ENCODE measurements at places on chromosomes 4 and X.

DNA sequence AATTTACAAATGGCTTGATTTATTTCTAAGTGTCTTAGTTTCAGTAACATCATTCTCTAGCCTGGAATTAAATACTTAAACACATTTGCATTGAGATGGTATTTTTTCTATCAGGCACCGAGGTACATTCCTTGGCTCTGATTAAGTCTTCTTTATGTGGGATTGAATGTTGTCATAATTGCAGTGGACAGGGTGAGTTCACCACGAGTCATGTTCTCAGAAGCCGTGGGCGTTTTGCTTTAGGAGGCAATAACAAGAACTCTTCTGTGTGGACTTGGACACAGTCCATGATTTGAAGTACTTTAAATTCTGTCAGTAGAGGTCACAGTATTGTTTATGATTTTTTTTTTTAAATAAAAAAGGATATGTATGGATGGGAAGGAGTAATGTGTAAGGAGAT, 57.1 kb upstream of the EFHC2 start:
- DNase-seq, result no peak

GRCh38 chrX:10611441-10612090, 8.8 kb downstream of the MID1 start:
- DNase-seq, result no peak

GRCh38 chr4:17182888-17183287, 284.4 kb upstream of the LDB2 start:
- no peak for DNase-seq

- no peak for DNase-seq
Measured at GRCh38 chr4:95606739-95607138, 58.0 kb upstream of the UNC5C start.

- no peak for DNase-seq
Measured at GRCh38 chrX:48933757-48934156, 14.9 kb upstream of the PIM2 start.

- DNase-seq, result no peak
Measured at GRCh38 chr4:7410446-7410845, 24.3 kb downstream of the PSAPL1 start.

- DNase-seq, result no peak
Measured at GRCh38 chrX:152813206-152813605, 17.4 kb downstream of the CETN2 start.

GRCh38 chr4:176469546-176469945, 149.8 kb downstream of the SPCS3 start:
- DNase-seq, result no peak

DNA sequence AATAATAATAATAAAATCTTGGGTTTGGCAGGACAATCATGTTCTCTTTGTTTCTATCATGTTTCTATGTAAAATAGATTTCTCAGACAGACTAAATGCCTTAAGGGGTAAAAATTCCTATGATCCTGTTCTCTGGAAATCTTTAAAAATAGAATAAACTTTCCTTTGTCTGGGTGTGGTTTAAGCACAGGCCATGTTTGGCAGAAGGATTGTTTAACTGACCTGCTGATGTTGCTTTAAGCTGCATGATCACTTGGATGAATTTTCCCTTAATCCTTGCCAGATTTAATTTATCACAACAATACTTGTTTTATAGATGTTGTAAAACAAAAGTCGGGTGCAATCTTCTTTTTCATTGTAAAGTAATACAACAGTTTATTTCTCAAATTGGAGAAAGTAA, 341.7 kb upstream of the FAT1 start:
- DNase-seq, result no peak

DNA sequence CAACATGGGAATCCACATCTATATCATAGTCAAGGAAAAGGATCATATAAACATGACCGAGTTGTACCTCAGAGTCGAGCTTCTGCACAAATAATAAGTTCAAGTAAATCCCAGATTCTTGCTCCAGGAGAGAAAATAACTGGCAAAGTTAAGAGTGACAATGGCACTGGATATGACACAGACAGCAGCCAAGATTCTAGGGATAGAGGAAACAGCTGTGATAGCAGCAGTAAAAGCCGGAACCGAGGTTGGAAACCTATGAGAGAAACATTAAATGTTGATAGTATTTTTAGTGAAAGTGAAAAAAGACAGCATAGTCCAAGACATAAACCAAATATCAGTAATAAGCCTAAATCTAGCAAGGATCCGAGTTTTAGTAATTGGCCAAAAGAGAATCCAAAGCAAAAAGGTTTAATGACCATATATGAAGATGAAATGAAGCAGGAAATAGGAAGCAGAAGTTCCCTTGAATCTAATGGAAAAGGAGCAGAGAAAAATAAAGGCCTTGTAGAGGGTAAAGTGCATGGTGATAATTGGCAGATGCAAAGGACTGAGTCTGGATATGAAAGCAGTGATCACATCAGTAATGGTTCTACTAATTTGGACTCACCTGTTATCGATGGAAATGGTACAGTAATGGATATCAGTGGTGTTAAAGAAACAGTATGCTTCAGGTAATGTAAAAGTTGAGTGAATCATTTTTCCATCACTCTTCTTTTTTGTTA, 50.4 kb downstream of the FABP2 start:
- no peak for DNase-seq

- peak; percentile 3 for DNase-seq
Measured at GRCh38 chr4:146059865-146060264, 115.7 kb upstream of the LSM6 start.

- no peak for DNase-seq
Measured at GRCh38 chr4:20543131-20543530, 157.1 kb upstream of the PACRGL start.
